Activated CD4-positive, alpha-beta memory T cell treated with anti-CD3 and anti-CD28 coated beads for 36 hours (primary cell): ENCODE measurements at places on chromosomes 16 and 17. TPM values are rescaled to one million over a fixed set of nuclear protein-coding genes. Genes with fewer than 3 reads are reported as not detected.

- H3K36me3 ChIP-seq, result peaks cover 2% of the 10 kb centered on the region
- no peak overlapping the region for H3K27ac ChIP-seq
- H3K4me3 ChIP-seq, result peak overlapping the region; percentile 77
- H3K4me1 ChIP-seq, result peaks cover 24% of the 10 kb centered on the region
- no peak for DNase-seq
Observed at GRCh38 chr16:21157632-21158031, 842 bp upstream of the LDAF1 start.

GRCh38 chr16:17496891-17497290 is 26.1 kb upstream of the XYLT1 start:
- no peak for DNase-seq
- H3K27ac ChIP-seq, result no peak overlapping the region
- H3K27me3 ChIP-seq, result peaks cover 2% of the 10 kb centered on the region
- H3K36me3 ChIP-seq, result peaks cover 2% of the 10 kb centered on the region

Gene ZNF469
- total RNA-seq, result 0.24 TPM

- H3K4me1 ChIP-seq, result no peaks in the 10 kb centered on the region
- no peak overlapping the region for H3K4me3 ChIP-seq
- H3K27me3 ChIP-seq, result no peaks in the 10 kb centered on the region
Observed at GRCh38 chr16:48330841-48331192, 54.4 kb downstream of the SIAH1 start.

- H3K4me3 ChIP-seq, result no peak overlapping the region
- no peaks in the 10 kb centered on the region for H3K27me3 ChIP-seq
- H3K36me3 ChIP-seq, result no peaks in the 10 kb centered on the region
Observed at GRCh38 chr16:78364556-78364880, 265.1 kb downstream of the WWOX start.

Gene SMARCD2
- 109 TPM for total RNA-seq

DNA sequence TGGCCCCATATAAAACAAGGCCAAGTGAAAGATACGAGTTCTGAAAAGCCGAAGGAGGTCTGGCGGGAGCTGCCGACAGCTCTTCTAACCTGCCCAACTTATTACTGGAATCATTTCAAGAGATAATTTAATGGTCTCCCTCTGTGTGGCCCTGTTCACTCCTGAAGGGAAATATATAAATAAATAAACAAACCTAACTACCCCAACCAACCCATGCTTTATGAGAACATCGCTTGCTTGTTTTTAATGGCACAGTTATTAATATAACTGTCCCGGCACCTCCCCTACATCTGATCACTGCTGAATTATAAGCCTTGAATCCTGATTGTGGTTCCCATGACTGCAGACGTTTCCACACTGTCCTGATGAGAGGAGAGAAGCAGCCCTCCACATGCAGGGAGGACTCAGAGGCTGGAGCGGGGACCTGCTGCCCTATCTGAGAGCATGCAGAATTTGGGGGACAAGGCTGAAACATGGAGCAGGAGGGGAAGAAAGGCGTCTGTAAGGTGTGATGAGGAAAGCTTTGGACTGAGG is 22.2 kb downstream of the CDK5RAP3 start:
- no peak for DNase-seq
- H3K36me3 ChIP-seq, result no peaks in the 10 kb centered on the region
- peaks cover 3% of the 10 kb centered on the region for H3K27me3 ChIP-seq
- H3K4me3 ChIP-seq, result no peak overlapping the region
- peaks cover 2% of the 10 kb centered on the region for H3K4me1 ChIP-seq
- H3K27ac ChIP-seq, result no peak overlapping the region
